Endodermal cell (in vitro differentiated cells): ENCODE measurements at places on chromosomes 13 and 19. TPM values are rescaled to one million over a fixed set of nuclear protein-coding genes. Genes with fewer than 3 reads are reported as not detected.
A peak's percentile ranks its signal among the peaks of the same experiment; 100 is the strongest.

DNA sequence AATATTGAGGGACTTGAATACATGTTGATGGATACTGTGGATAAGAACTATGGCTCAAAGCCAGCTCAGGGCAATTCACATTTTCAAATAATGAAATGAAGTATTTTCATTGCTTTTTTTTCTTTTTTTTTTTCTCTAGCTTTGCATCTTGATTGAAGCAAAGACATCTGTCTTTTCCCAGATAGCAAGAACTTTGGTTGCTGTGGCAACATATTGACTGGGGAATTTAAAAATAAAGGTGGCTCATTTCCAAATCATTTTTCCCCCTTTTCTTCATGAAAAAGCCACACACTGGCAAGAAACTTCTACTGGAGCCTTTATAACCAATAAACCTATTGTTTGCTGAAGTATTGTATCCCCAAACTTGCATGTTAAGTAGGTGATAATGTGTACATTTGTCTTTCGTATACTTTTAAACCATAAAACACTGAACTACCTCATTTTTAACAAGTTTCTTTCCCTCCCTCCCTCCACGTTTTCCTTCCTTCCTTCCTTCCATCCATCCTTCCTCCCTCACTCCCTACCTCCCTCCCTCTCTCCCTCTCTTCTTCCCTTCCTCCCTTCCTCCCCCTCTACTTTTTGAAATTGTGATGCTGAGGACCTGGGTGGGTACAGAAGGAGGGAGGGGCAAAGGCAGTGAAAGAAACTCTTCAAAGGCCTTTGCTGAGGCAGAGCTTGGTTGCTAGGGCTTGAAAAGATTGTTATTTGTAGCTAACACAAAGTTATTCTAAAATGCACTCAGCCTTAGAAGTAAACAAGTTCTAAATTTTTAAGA lies 343.5 kb upstream of the SPRY2 start:
- DNase-seq: peak; percentile 37

Gene TPRX2
- not detected in 2 replicates for total RNA-seq

DNA sequence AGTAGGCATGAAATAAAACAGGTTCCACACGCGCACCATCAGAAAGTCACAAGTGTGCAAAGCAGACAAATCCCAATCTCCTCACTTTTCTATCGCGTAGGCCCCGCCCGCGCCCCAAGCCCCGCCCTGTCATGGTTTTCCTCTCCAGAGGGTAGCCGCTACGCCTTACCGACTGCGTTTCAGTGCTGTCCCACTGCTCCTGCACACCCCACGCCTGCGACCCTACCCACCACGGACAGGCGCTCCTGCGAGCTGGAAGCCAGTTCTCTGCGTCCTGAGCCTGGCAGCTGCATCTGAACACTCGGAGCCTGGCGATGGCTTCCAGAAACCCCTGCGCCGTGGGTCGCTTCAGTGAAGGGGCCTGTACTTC lies 379 bp upstream of the ZNF470 start:
- no peak for DNase-seq

Gene C19orf73
- total RNA-seq: 1.9 and 2.1 TPM in 2 replicates

Gene SULT2B1
- 0.25 and 0.35 TPM in 2 replicates for total RNA-seq

DNA sequence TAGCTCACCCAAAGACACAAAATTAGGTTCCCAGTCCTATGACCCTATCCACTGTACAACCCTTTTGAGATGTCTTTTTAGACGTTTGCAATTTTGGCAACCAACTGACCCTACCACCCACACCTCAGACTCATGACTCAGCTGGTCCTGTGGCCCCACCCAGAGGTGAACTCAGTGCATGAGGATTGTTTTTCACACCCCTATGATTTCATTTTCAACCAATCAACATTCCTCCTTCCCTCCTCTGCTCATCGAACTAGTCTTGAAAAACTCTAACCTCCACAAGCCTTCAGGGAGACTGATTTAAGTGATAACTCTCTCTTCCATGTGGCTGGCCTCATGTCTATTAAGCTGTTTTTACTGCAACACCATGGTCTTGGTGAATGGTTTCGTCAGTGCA lies 350.7 kb downstream of the UQCRFS1 start:
- no peak for DNase-seq

DNA sequence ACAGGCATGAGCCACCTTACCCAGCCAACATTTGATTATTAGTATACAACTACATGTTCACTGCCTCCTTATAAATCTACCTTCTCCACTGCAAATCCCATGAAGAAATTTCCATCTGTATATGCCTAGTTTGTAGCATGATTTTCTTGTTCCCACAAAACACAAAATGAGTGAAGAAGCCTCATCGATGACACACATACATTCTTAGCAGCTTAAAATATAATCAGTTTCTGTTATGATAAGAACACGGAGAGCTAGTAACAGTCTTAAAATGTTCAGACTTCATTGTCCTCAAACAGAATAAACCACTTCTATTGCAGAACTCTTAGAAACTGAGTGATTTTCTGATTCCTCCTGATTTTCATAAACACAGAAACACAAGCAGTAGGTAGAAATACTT lies 740.5 kb downstream of the PCDH9 start:
- no peak for DNase-seq

Gene TMEM38A
- 3.7 and 5.1 TPM in 2 replicates for total RNA-seq

DNA sequence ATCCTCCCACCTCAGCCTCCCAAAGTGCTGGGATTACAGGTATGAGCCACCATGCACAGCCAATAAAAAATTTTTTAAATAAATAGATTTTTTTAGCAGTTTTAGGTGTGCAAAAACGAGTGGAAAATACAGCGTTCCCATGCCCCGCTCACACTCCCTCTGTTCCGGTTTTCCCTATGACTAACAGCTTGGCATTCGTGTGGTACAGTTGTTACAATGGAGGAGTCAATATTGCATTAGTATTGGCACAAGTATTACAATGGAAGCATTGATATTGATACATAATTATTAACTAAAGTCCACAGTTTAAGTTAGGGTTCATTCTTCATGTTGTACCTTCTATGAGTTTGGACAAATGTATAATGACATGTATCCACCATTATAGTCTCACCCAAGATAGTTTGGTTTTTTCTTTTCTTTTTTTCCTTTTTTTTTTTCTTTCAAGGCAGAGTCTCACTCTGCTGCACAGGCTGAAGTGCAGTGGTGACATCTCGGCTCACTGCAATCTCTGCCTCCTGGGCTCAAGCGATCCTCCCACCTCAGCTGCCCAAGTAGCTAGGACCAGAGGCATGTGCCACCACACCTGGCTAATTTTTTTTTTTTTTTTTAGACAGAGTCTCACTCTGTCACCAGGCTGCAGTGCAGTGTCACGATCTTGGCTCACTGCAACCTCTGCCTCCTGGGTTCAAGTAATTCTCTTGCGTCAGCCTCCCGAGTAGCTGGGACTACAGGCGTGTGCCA lies 15.4 kb upstream of the RAB20 start:
- peak; percentile 12 for DNase-seq

Gene DIS3
- 32.9 and 34.6 TPM in 2 replicates for total RNA-seq

Gene METTL21C
- total RNA-seq: not detected in 3 replicates

Gene AP1M1
- 33.6 and 35.0 TPM in 2 replicates for total RNA-seq

GRCh38 chr13:106132216-106132615 lies 403.2 kb downstream of the EFNB2 start:
- DNase-seq: no peak

Gene CHERP
- 70.5 and 71.5 TPM in 2 replicates for total RNA-seq

Gene RASGRP4
- total RNA-seq: 0.09 and 0.16 TPM in 2 replicates

DNA sequence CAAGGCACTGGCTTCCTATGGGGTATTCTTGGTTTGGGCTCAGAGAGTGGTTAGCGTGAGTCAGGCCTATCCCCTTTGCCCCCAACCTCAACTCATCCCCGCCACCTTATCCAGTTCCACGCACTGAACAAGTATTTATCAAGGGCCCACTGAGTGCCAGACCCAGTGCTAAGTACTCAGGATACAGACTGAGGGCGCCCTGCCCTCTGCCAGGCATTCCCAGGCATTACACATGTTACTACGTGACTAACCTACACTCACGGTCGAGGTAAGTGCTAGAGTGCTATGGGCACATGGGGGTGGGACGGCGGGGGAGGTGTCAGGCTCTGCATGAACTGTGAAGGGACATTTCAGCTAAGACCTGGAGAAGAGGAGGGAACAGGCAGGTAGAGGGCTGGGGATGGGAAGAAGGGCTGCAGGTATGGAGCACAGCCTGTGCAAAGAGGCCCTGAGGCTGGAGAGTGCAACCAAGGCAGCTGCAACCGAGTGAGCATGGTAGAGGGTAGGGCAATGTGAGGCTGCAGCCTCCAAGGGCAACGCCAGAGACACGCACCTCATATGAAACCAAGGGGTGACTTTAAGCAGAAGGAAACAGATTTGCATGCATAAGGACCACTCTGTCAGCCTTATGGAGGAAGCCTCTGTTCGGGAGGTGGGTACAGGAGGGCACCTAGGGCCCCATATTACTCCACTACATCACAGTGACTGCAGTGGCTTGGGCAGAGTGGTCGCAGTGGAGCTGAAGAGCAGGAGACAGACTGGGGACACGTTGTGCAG lies 22.5 kb downstream of the DHRS12 start:
- peak; percentile 79 for DNase-seq

Gene FCAR
- total RNA-seq: not detected in 3 replicates

Gene IZUMO2
- not detected in 3 replicates for total RNA-seq

- DNase-seq: peak; percentile 16
Measured at GRCh38 chr19:28914173-28914572, 298.8 kb downstream of the UQCRFS1 start.

DNA sequence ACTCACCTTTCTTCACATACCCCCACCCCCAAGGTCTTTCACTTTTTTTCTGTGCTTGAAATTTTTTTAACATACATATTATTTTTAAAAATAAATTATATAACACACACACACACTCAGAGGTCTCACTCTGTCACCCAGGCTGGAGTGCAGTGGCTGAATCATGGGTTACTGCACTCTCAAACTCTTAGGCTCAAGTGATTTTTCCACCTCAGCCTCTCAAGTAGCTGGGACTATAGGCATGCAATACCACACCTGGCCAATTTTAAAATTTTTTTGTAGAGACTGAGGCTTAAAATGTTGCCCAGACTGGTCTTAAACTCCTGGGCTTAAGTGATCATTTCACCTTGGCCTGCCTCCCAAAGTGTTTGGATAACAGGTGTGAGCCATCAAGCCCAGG lies 32.9 kb upstream of the ZNF429 start:
- DNase-seq: no peak

DNA sequence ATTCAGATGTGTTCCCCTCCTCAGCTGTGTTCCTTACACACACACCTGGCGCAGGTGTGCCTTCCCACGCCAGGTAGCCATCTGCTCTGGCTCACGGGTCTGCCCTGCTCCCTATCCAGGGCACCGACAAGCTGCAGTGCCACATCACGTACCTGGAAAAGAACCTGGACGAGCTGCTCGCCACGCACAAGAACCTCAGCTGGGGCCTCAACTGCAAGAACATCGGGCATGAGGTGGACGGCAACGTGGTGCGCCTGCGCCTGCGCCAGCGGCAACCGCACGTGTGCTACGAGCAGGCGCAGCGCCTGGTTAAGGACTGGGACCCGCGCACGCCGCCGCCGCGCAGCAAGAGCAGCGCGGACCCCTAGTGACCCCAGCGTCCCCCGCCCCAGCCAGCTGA lies 26.5 kb upstream of the CASP14 start:
- DNase-seq: no peak

DNA sequence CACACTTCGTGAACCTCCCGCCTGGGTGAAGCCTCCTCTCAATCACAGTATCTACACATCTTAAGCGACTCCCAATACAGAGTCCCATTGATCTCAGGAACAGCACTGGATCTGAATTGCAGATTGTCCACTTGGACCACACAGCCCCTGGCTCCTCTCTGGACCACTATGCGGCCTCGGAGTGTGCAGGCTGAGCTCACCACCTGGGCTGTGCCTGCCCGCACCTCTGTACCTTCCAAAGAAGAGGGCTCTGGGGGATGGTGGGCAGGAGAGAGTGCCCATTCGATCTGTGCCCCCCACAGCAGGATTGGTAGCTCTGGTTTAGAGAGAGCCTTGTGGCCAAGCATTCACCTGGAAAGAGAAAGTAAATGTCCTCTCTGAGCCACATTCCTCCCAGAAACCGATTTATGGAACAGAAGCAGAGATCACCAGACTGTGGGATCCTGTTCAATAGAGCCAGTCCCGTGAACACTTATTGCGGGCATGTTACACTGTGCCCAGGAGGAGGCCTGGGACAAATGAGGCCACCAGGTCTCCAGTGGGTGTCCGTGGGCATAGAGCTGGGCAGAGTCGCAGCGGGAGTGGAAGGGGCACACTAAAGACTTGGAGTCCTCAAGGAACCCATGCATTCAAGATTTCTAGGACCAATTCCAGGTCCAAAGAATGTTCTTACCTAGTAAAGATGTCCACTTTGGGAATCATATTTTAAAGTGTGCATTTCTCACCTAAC lies 141.6 kb upstream of the SOX1 start:
- peak; percentile 22 for DNase-seq

DNA sequence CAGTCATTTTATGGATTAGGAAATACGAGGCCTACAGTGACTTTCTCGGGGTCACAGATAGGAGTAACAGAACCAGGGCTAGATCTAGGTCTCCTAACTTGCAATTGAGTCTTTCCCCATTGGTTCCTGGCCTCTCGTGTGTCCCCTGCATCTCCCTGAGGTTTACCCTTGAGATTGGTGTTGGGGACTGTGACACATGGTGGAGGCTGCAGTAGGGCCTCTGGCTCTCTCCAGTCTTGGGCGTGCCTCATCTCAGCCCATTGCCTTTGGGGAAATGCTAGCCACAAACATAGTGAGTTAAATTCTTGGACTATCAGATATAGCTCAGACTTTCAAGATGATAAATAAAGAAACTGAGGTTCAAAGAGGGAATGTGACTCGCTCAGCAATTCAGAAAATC lies 212.1 kb downstream of the KCNRG start:
- no peak for DNase-seq

DNA sequence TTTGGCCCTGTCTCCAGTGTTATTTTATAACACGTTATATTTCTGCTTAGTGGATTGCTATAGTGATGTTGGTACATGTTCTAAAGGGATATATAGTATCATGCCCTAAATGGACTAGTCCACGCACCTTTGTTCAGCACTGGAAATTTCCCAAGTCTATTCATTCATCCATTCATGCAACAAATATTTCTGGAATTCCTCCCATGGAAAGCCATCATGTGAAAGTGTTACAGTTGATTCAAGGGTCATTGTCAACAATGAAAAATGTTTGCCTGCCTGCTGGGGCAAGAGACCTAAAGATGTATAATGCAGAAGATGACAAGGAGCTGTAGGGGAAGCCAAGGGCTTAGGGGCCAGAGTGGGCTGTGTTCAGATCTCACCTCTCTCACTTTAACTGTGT lies 10.8 kb upstream of the HSPH1 start:
- no peak for DNase-seq

Gene ZNF560
- not detected in 2 replicates for total RNA-seq

- no peak for DNase-seq
Measured at GRCh38 chr19:11377237-11377636, 2.8 kb downstream of the SWSAP1 start.

GRCh38 chr19:3690551-3691371 lies 9.5 kb downstream of the PIP5K1C start:
- no peak for DNase-seq

GRCh38 chr13:29888306-29888705 lies 37.9 kb upstream of the UBL3 start:
- DNase-seq: no peak
